ENCODE measurements at places on chromosomes 1 and 21. TPM values are rescaled to one million over a fixed set of nuclear protein-coding genes. Genes with fewer than 3 reads are reported as not detected.

GRCh38 chr1:40439247-40439646, 11.0 kb upstream of the ZFP69B start:
- DNase-seq, result no peak

GRCh38 chr1:226371027-226371694, 36.7 kb downstream of the PARP1 start:
- no peak for DNase-seq

DNA sequence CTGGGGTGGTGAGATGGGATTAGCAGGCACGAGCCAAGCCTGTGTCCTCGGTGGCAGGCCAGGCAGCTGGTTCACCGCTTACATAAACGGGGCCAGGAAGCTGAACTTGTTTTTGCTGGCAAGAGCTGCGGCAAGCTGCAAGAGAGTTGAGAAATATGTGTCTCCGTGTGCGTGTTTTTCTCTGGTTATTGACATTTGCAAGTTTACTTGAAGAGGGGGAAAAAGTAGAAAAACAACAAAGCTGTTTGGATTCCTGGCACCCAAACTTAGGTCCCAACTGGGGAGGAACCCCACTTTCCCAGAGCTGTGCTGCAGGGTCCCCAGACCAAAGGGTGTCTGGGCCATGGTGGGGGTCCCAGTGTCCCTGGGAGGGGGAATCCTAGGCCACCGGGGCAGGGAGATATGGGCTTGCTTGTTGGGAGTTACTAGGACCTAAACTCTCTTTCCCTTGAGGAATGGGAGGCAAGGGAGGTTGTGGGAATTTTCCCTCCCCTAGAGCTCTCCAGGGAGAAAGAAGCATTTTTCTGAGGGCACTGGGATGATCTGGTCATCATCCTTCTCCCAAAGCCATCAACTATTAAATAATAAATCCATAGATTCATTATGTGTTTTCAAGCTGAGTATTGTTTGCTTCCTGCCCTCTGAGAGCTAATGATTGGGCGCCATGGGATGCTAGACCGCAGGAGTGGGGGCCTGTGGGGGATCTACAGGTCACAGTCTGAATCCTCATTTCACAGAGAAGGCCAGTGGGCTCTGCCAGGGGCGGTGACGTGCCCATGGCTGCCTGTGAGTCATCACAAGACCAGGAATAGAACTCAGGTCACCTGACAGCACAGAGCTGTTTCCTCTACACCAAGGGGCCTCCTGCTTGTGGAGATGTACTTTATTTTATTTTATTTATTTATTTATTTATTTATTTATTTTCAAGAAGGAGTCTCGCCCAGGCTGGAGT, 14.8 kb downstream of the IL6R start:
- DNase-seq, result no peak

Gene STYXL2
- total RNA-seq, result 0.27 TPM

Gene CDC20
- total RNA-seq, result 9.4 TPM

DNA sequence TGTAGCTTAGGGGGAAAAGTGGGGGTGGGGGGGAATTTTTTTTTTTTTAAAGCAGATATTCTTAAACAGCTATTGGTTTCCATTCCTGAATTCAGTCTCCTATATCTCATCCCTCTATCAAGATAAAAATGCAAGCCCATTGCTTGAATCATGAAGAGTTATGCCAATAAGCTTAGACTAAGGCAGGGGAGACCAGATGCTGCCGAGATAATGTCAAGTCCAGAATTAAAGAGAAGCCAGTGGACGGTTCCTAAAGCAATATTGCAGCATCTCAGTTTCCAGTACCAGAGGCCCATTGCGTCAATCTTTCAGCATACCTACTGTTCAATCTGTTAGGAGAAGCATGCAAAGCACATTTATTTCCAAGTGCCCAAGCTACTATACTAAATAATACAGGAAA, 309.4 kb downstream of the BARHL2 start:
- DNase-seq, result no peak

Gene UBE4B
- total RNA-seq, result 38.5 TPM

DNA sequence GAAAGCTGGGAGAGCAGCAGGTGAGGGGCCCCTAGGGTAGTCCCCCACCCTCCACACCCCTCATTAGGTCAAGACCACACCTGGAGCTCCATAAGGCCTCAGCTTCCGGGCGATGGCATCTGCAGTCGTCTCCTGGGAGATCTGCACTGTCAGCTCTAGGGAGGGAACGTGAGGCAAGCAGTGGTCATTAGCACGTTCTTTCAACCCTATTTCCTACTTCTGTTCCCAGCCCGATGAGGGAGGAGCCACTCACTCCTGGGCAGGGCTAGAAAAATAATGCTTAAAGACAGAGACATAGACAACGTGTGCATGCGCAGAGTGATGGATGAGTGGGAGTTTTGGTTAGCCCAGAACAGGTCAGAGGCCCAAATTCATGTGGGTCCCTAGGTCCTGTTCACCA, 9.7 kb downstream of the KDF1 start:
- no peak for DNase-seq

- DNase-seq, result no peak
Observed at GRCh38 chr1:22978299-22978698, 5.6 kb upstream of the LACTBL1 start.

GRCh38 chr1:219676012-219676765, 63.3 kb upstream of the ZC3H11B start:
- DNase-seq, result no peak

DNA sequence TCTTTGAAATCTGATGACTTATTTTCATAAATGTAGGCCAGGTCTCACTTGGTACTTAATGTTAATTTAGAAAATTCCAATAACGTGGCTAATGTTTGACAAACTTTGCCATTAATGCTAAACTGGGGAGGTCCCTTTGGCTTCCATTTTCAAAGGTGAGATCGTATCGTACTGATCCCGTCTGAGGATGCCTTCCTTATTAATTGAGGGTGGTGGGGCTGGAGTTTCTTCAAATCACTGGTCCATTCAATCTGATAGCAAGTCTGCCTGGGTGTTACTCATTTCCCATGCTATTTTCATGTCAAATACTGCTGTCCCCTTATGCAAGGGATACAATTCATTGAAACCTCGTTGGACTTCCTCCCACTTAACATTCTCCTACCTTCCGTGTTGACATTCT, 327.1 kb downstream of the DISC1 start:
- no peak for DNase-seq

Gene ERICH3
- total RNA-seq, result under 0.01 TPM

DNA sequence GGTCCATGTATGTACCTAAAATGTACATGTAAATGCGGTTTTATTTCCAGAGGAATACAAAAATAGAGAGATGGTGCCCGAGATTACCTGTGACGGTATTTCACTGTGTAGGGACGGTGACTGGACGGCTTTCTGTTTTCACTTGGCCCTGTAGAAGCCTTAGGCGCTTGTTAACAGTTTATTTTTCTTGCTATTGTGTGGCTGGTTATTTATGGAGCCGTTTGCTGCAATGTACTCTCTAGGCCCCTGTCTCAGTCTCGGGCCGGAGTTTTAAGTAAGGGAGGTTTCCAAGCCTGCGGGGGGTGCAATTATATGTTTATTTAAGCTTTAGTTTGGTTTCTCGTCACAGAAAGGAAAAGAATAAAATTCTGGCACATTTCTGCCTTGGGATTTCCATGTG, 413 bp downstream of the EFCAB7 start:
- no peak for DNase-seq

GRCh38 chr1:3515774-3516480, 61.5 kb downstream of the ARHGEF16 start:
- peak; percentile 76 for DNase-seq

GRCh38 chr1:111802110-111802509, 46.4 kb downstream of the DDX20 start:
- DNase-seq, result no peak

DNA sequence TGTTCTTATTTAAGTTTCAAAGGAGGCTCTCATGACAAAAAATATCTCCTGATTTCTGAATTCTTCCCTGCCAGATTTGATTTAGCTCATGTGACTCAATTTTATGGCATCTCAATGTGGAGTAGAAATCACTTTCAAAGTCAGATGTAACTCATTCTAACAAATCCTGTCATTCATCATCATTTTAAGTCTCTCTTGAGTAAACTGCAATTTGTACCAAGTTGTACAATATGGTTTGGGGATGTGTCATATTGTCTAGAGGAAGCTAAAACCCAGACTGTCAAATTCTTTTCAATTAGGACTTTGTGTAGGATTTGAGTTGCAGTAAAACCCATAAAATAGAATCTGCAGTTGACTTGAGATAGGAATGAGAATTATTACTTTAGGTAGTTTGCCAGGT, 2101.0 kb downstream of the NCAM2 start:
- no peak for DNase-seq

DNA sequence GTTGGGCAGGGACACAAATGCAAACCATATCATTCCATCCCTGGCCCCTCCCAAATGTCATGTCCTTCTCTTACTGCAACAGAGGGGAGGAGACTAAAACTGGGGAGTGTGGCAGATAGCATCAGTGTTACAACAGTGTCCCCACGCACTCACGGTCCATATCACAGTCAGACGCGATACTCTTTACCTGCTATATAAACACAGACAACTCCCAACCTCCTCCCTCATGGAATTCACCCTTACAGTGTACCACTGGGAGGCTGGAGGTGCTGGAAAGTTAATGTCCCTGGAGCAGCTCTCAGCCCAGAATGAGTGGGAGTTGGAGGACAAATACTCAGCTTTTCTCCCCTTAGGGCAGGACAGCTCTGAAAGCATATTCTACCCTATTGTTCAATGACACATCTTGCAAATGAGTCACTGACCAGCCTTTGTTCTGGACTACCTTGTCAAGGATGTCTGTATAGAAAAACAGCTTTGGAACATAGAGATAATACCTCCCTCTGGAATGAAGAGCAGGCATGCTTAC, 445.9 kb downstream of the SETD4 start:
- DNase-seq, result no peak

Gene NECTIN4
- total RNA-seq, result under 0.01 TPM

DNA sequence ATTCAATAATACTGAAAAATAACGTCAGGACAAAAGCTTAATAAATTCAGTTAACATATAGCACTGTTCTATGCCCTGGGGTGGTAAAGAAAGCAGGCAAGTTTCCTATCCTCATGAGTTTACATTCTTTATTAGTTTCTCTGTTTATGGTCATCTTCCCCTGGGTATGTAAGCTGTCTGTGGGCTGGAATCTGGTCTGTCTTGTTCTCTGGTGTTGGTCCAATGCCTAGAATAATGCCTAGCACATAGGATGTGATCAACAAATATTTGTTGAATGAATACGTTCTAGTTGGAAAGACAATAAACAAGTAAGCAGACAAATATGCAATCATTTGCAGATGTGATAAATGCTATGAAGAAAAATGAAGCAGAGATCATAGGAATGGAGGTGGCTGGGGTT, 7.2 kb upstream of the IGSF3 start:
- DNase-seq, result no peak

Gene HUNK
- not detected for total RNA-seq

DNA sequence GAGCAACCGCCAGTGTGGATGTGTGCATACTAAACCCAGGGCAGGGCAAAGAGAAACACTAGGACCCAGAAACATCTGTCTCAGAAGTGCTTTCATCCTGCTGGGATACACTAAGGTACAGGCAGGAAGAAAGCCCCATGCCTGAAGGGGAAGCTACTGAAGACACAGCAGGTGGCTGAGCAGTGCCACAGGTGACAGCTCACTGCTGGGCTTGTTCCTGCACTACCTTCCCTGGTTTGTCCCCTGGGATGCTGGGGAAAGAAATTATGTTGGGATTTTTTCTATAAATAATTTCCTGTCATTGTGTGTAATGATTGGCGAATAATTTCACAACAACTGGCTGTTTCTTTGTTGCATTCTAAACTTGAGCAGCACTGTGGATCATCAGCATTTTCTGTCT, 245.3 kb upstream of the RAB4A start:
- DNase-seq, result no peak

DNA sequence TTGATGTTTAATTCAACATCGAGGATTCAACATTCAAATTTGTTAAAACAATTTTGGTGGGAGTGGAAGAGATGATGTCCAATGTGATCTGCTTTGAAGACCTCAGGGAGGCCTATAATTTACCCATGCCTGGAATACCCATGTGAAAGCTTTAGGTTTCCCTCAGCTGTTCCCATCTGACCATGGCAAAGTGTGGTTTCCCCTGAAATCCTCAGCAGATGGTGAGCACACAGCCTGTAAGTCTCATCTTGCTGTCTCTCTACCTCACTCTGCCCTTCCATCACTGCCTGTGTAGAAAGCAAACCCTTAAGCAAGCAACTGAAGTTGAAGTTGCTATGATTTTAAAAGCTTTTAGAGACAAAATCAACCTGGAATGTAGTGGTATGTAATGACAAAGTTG, 80.1 kb upstream of the ATF3 start:
- DNase-seq, result no peak

Gene CRABP2
- 0.27 TPM for total RNA-seq

GRCh38 chr1:57252597-57253294, 171.1 kb downstream of the DAB1 start:
- DNase-seq, result no peak

GRCh38 chr1:15371610-15372545, 37.8 kb upstream of the EFHD2 start:
- no peak for DNase-seq

Gene CD244
- 35.5 TPM for total RNA-seq

Gene CFAP74
- not detected for total RNA-seq

Measured in hematopoietic multipotent progenitor cell (in vitro differentiated cells).